ENCODE measurements at places on chromosomes 3 and 15.

- ATAC-seq = no peak
Observed at GRCh38 chr3:16663854-16664712, 58.9 kb upstream of the DAZL start.

DNA sequence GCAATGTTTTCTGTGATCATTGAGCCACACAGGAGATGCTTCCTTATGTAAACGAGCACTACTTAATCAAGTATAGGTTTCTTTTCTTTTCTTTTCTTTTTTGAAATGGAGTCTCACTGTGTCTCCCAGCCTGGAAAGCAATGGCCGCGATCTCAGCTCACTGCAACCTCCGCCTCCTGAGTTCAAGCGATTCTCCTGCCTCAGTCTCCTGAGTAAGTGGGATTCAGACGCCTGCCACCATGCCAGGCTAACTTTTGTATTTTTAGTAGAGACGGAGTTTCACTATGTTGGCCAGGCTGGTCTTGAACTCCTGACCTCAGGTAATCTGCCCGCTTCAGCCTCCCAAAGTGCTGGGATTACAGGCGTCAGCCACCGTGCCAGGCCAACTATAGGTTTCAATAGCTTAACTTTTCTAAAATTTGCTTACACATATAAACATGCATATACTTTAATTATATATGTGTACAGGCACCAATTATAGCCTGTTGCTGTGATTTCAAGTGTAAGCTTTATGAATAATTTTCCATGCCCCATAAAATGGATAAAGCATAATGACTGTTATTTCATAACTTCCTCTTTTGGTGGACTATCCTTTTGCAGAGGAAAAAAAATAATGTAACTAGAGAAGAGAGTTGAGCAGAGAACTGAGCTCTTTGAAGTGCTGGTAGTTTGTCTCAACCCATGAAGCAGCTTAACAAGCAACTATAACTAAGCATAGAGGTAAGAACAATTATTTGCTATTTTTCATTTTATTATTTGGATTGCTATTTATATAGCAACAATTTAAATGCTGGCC, 24.8 kb upstream of the MBNL1 start:
- peak; percentile 20 for ATAC-seq

- peak; percentile 56 for ATAC-seq
Observed at GRCh38 chr15:31214864-31215489, 111.7 kb upstream of the KLF13 start.

DNA sequence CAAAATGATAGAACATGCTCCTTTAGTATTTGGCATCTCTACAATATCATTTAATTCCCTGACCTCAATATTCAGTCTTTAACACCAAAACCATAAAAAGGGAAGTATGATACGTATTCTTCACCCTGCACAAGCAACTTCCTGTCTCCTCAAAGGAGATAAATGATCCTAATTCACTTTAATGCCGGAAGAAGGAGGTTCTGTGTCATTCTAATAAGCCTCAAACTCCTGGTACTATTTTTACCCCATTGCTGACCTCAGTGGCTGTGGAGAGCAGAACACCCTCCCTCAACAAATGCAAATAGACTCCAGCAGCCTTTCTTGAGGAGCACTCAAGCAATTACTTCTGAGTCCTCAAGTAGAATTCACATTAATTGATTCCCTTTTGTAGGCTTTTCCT, 173.3 kb downstream of the TMEM108 start:
- ATAC-seq = no peak

DNA sequence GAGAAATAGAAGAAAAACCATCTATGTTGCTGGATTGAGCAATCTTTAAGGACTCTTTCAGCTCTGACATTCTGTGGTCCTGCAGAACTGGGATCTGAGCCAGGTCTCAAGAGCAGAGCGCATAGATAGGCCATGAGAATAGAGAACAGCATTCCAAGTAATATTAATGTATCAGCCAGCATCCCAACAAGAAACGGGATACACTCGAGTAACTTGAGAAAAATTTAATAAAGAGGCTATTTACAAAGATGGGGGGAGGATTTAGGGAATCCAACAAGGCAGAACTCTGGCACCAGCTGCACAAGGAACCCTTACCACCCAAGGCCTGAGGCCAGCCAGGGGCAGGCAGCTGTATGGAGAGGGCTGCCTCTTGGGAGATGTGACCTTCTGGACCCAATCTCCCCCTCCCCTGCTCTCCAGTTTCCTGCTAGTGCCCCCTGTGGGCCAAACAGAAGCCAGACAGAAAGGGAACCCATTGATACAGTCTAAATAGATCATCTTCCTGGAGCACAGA, 8.2 kb downstream of the TMOD2 start:
- no peak for ATAC-seq

DNA sequence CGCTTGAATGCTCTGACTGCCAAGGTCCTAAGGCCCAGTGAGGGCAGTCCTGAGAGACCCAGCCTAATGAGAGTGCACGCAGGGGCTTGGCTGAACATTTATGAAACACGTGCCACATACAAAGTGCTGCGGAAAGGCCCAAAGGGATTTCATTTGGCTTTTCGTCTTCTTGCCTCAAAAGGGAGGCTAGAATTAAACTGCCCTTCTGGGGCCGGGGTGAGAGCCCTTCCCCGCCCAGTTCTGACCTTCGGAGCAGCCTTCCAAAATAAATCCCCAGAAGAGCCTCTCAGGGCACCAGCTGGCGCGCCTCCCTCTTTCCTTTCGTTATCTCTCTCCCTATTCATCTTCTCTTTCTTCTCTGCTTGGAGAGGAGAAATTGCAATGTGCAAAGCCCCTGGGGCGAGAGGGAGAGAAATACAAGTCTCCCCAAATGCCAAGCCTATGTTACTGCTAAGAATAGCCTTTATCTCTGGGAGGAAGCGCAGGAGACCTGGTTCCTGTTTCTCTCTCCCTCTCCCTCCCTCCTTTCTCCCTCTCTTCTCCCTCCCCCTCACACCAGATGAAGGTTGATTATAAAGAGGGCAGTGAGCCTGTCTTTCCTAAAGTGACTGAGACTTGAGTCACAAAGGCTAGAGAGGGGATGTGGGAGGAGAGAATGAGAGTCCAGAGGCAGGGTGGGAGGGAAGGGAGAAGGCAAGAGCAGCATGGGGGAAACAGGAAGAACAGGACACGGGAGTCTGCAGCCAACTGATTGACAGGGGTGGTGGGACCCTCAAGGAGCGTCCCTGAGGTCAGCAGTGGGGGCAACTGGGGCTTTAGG, 36.7 kb upstream of the NDUFB4 start:
- ATAC-seq = peak; percentile 22

GRCh38 chr15:70252056-70252950, 154.6 kb upstream of the TLE3 start:
- peak; percentile 54 for ATAC-seq

DNA sequence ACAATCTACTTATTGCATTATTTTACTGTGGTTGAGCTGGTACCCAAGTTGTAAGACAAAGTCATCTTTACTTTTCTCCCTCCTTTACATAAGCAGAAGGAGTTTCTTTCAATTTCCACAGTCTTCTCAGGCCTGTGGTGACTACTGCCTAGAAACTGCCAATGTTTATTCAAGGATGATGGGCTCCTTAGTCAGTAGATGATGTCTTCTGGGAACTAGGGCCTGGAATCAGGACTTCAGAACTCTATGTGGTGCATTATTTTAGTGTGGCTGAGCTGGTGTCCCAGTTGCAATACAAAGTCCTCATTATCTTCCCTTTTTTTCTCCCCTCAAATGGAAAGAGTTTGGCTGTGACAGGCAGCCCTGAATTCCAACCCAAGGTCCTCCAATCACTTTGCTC, 1762.5 kb downstream of the SI start:
- no peak for ATAC-seq

DNA sequence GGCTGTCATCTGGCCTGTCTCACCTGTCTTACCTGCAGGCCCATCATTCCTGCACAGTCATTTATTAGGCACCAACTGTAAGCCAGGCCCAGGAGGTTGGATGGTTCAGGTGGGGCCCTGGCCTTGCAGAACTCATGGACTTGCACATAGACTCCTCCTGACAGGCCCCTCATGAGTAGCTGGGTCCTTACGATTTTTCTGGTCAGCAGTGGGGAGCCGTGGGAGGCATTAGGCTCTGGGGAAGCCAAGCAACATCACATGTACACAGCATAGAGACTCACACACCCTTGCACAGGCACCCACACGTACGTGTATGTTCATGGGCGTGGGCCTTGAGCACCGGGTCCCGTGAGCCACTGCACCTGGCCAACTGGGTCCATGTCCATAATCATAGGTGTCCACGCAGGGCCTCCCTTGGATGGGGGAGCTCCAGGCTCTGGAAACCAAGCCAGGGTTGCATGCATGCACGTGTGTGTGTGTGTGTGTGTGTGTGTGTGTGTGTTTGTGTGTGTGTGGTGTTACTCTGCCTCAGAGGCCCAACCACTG, 20.3 kb downstream of the CISH start:
- ATAC-seq = peak; percentile 51

DNA sequence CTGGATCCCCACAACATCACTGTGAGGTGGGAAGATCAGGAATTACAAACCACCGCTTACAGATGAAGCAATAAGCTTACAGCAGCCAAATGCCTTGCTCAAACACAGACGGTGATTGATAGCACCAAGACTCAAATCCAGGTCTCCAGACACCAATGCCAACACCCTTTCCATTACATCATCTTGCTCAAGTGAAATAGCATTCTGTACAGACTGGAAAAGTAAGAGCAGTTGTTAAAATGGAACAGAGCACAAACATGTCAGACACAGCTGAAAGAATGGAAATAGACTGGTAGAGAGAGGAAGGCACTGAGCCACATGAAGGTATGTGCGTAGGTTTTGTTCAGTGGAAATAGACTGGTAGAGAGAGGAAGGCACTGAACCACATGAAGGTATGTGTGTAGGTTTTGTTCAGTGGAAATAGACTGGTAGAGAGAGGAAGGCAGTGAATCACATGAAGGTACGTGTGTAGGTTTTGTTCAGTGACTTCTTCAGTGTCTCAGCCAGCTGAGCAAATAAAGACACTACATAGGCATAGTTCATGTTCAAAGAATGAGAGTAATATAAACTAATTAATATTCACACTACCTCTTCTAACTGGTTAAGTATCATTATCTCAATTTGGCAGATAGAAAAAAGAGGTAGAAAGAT, 15.6 kb downstream of the CLDN1 start:
- ATAC-seq = peak; percentile 96

- ATAC-seq = no peak
Observed at GRCh38 chr3:53122933-53123305, 7.3 kb downstream of the RFT1 start.

DNA sequence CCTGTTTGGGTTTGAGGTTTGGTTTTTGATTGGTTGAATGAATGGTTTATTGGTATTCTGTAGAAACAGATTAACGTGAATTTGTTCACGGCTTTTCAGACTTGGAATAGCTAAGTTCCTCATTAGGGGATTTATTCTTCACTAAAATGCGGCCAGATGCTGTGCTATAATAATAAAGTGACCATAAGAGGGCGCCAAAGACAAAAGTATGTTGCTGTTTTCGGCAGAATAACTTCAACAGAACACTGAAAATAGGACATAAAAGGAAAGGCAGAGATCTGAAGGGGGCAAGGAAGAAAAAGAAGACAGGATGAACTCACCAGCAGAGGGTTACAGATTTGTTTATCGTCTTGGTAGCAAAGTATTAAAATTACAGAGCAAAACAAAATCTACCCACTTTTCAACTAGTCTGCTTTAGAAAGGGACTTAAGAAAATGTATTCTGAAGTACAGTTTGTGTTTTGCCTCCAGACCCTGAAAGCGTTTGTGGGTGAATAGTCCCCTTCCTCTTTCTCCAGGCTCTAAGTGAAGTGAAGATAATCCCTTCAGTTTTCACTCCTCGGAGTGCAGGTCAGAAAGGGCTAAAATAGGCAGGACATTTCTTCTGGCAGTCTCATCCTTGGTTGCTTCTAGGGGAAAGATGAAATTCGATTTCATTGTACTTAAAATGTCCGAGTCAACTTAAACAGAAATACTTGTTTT, 147.6 kb downstream of the IL20RB start:
- no peak for ATAC-seq

DNA sequence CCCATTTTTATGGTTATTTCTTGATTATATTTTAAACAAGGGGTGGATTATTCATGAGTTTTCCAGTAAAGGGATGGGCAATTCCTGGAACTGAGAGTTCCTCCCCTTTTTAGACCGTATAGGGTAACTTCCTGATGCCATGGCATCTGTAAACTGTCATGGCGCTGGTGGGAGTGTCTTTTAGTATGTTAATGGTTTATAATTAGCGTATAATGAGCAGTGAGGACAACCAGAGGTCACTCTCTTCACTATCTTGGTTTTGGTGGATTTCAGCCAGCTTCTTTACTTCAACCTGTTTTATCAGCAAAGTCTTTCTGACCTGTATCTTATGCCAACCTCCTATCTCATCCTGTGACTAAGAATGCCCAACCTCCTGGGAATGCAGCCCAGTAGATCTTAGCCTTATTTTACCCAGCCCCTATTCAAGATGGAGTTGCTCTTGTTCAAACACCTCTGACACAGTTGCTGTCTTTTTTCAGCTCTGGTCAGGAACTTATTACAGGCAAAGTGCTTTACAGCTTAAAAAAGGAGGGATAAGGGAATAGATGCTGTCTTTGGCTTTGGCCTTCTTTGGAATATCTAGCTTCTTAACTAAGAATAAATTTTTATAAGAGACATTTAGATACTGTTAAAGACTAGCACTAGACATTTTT, 257.8 kb downstream of the CNTN4 start:
- no peak for ATAC-seq

GRCh38 chr3:188200481-188200880, 46.5 kb downstream of the LPP start:
- ATAC-seq = no peak

DNA sequence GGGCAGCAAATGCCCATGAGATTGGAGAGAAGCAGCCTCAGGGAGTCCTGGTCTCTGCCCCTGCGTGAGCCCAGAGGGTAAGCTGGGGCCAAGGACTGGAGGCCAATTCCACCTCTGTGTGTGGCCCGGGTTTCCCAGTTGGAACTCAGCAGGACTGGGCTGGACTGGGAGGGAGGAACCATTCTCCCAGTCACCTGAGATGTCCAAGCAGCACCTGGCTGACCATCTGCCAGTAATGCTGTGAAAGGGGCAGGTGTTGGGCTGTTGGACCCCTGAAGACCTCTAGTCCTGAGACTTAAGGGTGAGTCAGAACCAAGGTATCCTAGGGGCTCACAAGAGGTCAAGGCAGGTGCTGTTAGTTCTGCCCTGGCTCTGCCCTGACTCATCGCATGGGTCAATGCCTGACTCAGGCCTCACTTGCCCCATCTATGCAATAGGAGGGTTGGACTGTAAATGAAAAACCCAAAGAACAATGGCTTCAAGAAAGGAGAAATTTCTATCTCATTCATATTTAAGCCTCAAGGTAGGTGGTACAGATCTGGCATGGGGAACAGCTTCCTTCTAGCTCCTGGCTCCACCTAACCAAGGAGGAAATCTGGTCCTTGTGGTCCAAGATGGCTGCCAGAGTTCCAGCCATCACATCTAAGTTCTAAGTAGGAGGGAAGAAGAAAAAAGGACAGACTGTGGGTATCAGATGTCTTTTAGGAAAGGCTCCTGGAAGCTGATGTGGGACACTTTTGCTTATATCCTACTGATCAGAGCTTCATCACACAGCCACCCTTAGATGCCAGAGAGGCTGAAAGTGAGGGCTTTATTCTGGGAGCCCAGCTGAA, 111.3 kb downstream of the FBLN2 start:
- ATAC-seq = no peak

GRCh38 chr15:23857028-23857641, 170.0 kb upstream of the NDN start:
- peak; percentile 18 for ATAC-seq
